ENCODE measurements at places on chromosomes 16 and 17.

- DNase-seq = no peak
Measured at GRCh38 chr16:12764813-12765488, 38.7 kb downstream of the CPPED1 start.

DNA sequence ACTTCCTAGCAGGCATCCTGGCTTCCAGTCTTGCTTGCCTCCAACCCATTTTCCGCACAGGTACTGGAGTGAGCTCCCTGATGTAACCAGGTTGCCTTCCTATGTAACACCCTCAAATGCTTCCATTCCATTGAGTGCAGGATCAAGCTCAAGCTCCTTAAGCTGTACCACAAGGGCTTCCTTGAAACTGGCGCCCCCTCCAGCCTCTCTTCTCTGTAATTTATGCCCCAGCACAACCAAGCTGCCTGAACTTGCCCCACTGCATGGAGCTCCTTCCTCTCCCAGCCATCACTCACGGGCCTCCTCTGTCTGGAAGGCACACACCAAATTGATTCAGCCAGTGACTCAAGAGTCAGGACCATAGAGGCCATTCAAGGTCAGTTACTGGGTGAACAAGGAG is 234.8 kb upstream of the RPL38 start:
- no peak for DNase-seq

- no peak for DNase-seq
Measured at GRCh38 chr16:73426433-73427160, 378.7 kb upstream of the ZFHX3 start.

DNA sequence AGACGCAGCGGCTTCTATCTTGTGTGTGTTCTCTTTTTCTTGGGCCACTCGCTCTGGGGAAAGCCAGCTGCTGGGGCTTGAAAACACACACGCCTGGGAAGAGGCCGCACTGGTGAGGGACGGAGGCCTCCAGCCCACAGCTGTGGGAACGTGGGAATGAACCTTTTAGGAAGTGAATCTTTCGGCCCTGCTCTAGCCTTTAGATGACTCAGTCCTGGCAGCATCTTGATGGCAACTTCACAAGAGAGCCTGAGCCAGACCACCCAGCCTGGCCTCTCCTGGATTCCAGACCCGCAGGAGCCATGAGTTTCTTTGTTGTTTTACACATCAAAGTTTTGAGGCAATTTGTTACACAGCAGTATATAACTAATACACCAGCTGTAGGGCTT is 2.2 kb upstream of the PDPK1 start:
- no peak for DNase-seq

- DNase-seq = no peak
Measured at GRCh38 chr17:9406046-9406606, 169.5 kb downstream of the STX8 start.

GRCh38 chr17:48523010-48523409 is 7.8 kb downstream of the HOXB1 start:
- no peak for DNase-seq

- DNase-seq = no peak
Measured at GRCh38 chr16:15971440-15971815, 22.0 kb downstream of the ABCC1 start.

DNA sequence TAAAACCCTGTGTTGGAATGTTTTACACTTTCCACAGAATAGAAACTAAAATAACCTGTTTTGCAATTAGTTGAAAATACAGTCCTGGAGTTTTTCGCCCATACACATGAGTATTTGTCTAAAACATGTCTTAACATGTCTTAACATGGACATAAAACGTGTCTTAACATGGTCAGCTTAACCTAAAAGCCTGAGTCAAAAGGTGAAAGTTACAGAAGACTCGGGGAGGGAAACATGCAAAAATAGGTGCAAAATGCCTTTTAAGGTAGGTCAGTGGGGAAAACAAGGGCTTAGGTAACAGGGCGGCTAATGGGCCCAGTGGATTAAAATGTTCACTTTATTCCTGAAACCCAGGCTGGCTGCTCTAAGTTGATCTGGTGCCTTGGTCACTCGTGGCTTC is 56.1 kb upstream of the RBL2 start:
- DNase-seq = peak; percentile 5

DNA sequence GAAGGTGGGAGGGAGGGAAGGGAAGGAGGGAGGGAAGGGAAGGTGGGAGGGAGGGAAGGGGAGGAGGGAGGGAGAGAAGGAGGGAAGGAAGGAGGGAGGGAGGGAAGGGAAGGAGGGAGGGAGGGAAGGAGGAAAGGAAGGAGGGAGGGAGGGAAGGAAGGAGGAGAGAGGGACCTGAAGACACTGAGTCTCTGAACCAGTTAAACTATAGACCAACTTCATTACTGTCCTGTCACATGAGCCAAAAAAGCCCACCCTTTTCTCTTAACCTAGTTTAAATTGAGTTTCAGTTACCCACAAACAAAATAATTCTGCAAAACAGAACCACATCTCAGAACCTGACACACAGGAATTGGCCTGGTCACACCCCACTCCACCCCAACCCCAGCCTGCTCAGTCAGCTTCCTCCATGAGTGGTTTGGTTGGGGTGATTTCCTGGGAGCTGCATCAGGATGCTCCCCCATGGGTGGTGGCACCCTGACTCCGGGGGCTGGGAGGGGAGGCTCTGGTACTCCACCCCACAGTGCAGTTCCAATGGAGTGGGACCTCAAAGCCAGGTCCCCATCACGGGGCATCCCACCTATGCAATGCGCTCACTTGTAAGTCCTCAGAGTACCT is 4.7 kb upstream of the PRR29 start:
- DNase-seq = no peak

GRCh38 chr16:49452108-49452507 is 78.5 kb downstream of the C16orf78 start:
- no peak for DNase-seq

Data from GM12878 (cell line).